Keratinocyte (primary cell): ENCODE measurements at places on chromosomes 5 and 9.

GRCh38 chr5:124157320-124157719 lies 589.1 kb downstream of the ZNF608 start:
- DNase-seq = no peak

DNA sequence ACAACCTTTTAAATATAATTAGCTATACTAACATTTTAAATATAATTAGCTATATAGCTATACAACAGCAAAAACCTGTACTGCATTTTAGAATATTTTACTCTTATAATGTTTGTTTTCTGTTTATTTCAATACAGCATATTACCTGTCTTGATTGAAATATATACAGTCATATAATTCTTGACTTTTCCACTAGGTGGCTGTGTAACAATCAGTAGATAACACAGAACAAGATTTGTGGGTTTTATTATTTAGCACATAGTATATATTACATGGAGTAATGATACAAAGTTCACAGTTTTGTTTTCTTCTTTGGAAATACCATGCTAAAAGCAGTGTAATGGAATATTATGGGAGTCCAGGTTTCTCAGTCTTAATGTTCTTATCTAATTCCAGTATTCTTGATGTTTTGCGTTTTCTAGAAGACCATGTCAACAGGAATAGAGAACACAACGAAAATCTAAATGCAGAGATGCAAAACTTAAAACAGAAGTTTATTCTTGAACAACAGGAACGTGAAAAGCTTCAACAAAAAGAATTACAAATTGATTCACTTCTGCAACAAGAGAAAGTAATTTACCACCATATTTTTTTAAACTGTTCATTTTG lies 13.3 kb downstream of the HMMR start:
- DNase-seq = no peak

GRCh38 chr9:3855929-3856328 lies 330.1 kb upstream of the RFX3 start:
- DNase-seq = no peak

DNA sequence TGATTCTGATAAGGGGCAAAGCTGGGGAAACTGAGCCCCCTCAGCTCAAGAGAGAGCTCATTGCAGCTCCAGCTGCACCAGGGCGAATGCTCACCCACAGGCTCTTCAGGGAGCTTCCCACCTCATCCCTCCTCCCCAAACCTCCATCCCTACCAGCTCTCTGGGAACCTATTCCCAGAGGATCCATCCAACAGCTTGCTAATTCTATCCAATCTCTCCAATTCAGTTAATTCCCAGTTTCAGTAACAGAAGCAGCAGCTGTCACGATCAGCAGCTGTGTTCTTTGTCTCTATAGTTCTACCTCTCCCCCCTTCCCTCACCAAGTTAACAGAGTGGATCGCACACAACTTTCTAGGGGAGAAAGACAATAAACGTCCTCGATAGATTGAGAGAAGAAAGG lies 135.5 kb upstream of the EFNA5 start:
- DNase-seq = no peak

- DNase-seq = no peak
Measured at GRCh38 chr5:32092938-32093812, 80.9 kb downstream of the GOLPH3 start.

GRCh38 chr9:71980266-71981190 lies 69.1 kb downstream of the C9orf85 start:
- DNase-seq = no peak

DNA sequence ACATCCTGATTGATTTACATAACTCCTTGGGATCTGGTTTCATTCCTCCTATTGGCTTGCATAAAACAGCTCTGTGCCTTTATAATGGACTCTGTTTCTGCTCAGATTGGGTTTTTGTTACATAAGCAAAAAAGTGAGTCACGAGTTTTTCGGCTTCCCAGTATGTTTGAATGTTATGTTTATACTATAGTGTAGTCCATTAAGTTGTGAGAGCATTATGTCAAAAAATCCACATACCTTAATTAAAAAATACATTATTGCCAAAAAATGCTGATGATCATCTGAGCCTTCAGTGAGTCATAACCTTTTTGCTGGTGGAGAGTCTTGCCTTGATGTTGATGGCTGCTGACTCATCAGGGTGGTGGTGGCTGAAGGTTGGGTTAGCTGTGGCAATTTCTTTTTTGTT lies 144.6 kb downstream of the CCDC171 start:
- DNase-seq = peak; percentile 4

DNA sequence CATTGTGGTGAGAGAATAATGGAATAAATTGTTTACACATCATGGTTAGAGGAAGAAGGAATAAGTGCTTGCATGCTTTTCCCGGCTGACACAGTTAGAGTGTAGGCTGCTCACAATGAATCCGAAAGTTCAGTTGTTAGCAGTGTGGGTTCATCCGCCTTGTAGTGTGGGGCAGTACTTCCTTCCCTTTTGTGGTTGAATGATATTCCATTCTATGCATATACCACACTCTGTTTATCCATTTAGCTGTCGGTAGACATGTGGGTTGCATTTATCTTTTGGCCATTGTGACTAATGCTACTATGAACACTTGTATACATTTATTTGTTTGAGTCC lies 84.0 kb downstream of the COL5A1 start:
- DNase-seq = no peak

- DNase-seq = no peak
Measured at GRCh38 chr5:40497573-40497972, 182.1 kb upstream of the PTGER4 start.

GRCh38 chr9:100525563-100525962 lies 52.3 kb upstream of the CAVIN4 start:
- no peak for DNase-seq
